ENCODE measurements at places on chromosomes 16 and 17. TPM values are rescaled to one million over a fixed set of nuclear protein-coding genes. Genes with fewer than 3 reads are reported as not detected.

GDPD3 gene
- 3.6 TPM for polyA plus RNA-seq

SP6 gene
- 0.42 TPM for polyA plus RNA-seq

TNFRSF17 gene
- not detected for polyA plus RNA-seq

C1QTNF8 gene
- not detected for polyA plus RNA-seq

NKIRAS2 gene
- 69.9 TPM for polyA plus RNA-seq

MT4 gene
- polyA plus RNA-seq = not detected

SLC13A5 gene
- not detected for polyA plus RNA-seq

SPATA32 gene
- polyA plus RNA-seq = not detected

PYY gene
- not detected for polyA plus RNA-seq

TOM1L1 gene
- 7.4 TPM for polyA plus RNA-seq

ABCA3 gene
- 30.7 TPM for polyA plus RNA-seq

SLC35G6 gene
- not detected for polyA plus RNA-seq

KRTAP4-3 gene
- polyA plus RNA-seq = not detected

AFMID gene
- 27.1 TPM for polyA plus RNA-seq

RRAD gene
- polyA plus RNA-seq = 1.0 TPM

CTDNEP1 gene
- polyA plus RNA-seq = 39.4 TPM

FZD2 gene
- 2.5 TPM for polyA plus RNA-seq

TMC5 gene
- not detected for polyA plus RNA-seq

SPSB3 gene
- polyA plus RNA-seq = 315 TPM

CES1 gene
- polyA plus RNA-seq = not detected

SLC6A2 gene
- polyA plus RNA-seq = not detected

UBALD1 gene
- 4.1 TPM for polyA plus RNA-seq

CHAD gene
- not detected for polyA plus RNA-seq

CD300E gene
- not detected for polyA plus RNA-seq

PLEKHG4 gene
- polyA plus RNA-seq = 0.28 TPM

PRAC2 gene
- not detected for polyA plus RNA-seq

NACA2 gene
- not detected for polyA plus RNA-seq

LLGL2 gene
- 4.2 TPM for polyA plus RNA-seq

KRTAP2-1 gene
- polyA plus RNA-seq = not detected

CCL13 gene
- not detected for polyA plus RNA-seq

ANKRD40CL gene
- not detected for polyA plus RNA-seq

CBFA2T3 gene
- 2.1 TPM for polyA plus RNA-seq

TP53TG3C gene
- polyA plus RNA-seq = not detected

CAPNS2 gene
- polyA plus RNA-seq = not detected

KRT9 gene
- polyA plus RNA-seq = not detected

TMEM132E gene
- 1.8 TPM for polyA plus RNA-seq

PDILT gene
- polyA plus RNA-seq = not detected

KRT28 gene
- not detected for polyA plus RNA-seq

TPPP3 gene
- 2.7 TPM for polyA plus RNA-seq

CPHXL2 gene
- not detected for polyA plus RNA-seq

CLDN7 gene
- polyA plus RNA-seq = not detected

GCGR gene
- polyA plus RNA-seq = not detected

PRCD gene
- 22.5 TPM for polyA plus RNA-seq

OR1A1 gene
- not detected for polyA plus RNA-seq

GALR2 gene
- not detected for polyA plus RNA-seq

MT1M gene
- not detected for polyA plus RNA-seq

ATP2A3 gene
- not detected for polyA plus RNA-seq

C16orf92 gene
- not detected for polyA plus RNA-seq

ELOB gene
- polyA plus RNA-seq = 513 TPM
